ENCODE measurements at places on chromosomes 4 and X.

- no peak overlapping the region for H3K27ac ChIP-seq
- peak; percentile 2 for DNase-seq
- no peaks in the 10 kb centered on the region for H3K27me3 ChIP-seq
- H3K36me3 ChIP-seq = no peaks in the 10 kb centered on the region
- H3K4me1 ChIP-seq = no peaks in the 10 kb centered on the region
These were observed 97.5 kb downstream of the FANCB start for GRCh38 chrX:14775416-14775815.

DNA sequence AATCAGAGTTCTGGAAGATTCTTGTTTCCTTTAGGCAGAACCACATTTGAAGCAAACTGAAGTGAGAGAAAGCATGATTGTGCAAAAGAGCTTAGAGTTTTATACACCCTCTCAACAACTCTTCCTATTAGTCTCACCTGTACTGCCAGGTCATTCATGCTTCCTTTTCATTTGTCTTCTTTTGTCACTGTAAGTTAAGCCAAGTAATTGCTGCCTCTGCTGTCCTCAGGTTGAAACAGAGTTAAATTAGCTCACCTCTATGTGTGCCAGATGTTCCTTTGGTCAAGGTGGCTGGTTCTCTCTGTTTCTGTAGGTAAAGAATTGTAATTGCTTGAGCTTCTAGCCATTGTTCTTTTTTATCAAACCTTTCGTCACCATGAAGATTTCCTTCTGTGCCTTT, 41.1 kb upstream of the HPGD start:
- H3K4me3 ChIP-seq = no peak overlapping the region
- H3K4me1 ChIP-seq = no peaks in the 10 kb centered on the region
- H3K27ac ChIP-seq = no peak overlapping the region
- no peak for DNase-seq

- no peak overlapping the region for H3K27ac ChIP-seq
- H3K36me3 ChIP-seq = no peaks in the 10 kb centered on the region
- no peaks in the 10 kb centered on the region for H3K4me1 ChIP-seq
- DNase-seq = peak; percentile 94
These were observed 203.1 kb downstream of the FBXO8 start for GRCh38 chr4:174080361-174080760.

DNA sequence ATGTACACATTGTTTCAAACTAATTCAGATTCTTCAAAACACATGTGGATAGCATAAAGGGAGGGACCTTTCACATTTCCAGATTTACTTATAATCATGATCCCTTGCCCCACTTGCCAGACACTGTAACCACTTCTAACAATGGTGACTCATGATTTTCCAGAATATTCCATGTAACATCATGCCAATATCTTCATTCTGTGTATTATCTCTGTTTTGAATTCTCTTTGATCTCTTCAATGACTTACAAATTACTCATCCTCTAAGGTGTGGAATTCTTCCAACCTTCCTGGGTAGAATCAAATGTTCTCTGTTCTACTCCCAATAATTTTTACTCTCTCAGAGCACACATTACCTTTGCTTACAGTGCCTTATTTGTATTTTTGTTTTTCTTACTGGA, 517.1 kb downstream of the PCDH7 start:
- H3K27ac ChIP-seq = no peak overlapping the region
- no peaks in the 10 kb centered on the region for H3K27me3 ChIP-seq
- no peak overlapping the region for H3K4me3 ChIP-seq
- no peaks in the 10 kb centered on the region for H3K4me1 ChIP-seq
- H3K36me3 ChIP-seq = no peaks in the 10 kb centered on the region

GRCh38 chrX:74536152-74536831, 78.1 kb downstream of the RLIM start:
- DNase-seq = peak; percentile 83
- peaks cover 1% of the 10 kb centered on the region for H3K4me1 ChIP-seq
- peak overlapping the region; percentile 72 for H3K4me3 ChIP-seq
- H3K27me3 ChIP-seq = no peaks in the 10 kb centered on the region
- peak overlapping the region; percentile 73 for H3K27ac ChIP-seq

- H3K4me3 ChIP-seq = no peak overlapping the region
- peak; percentile 70 for DNase-seq
- H3K36me3 ChIP-seq = no peaks in the 10 kb centered on the region
- H3K4me1 ChIP-seq = no peaks in the 10 kb centered on the region
These were observed 193.5 kb downstream of the CFAP299 start for GRCh38 chr4:80529026-80529425.

DNA sequence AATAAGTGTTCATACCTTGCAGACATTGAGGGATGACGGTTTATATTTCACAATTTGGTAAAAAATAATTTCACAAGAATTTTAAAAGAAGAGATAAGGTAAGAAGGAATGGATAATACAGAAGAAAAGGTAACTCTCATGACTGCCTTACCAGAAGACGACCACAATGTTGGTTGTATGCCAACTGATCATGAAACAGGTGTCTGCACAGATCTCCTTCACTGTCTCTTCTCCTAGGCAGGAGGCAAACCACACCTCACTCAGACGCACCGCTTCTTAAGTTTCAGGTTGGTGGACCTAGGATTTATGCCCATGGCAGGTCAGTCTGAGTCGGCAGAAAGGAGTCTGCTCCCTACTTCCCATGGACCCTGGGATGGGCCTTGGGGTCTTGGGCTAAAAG, 177.2 kb downstream of the VSIG4 start:
- no peaks in the 10 kb centered on the region for H3K4me1 ChIP-seq
- no peak overlapping the region for H3K27ac ChIP-seq
- peaks cover 21% of the 10 kb centered on the region for H3K27me3 ChIP-seq
- no peak overlapping the region for H3K4me3 ChIP-seq
- no peak for DNase-seq
- no peaks in the 10 kb centered on the region for H3K36me3 ChIP-seq

DNA sequence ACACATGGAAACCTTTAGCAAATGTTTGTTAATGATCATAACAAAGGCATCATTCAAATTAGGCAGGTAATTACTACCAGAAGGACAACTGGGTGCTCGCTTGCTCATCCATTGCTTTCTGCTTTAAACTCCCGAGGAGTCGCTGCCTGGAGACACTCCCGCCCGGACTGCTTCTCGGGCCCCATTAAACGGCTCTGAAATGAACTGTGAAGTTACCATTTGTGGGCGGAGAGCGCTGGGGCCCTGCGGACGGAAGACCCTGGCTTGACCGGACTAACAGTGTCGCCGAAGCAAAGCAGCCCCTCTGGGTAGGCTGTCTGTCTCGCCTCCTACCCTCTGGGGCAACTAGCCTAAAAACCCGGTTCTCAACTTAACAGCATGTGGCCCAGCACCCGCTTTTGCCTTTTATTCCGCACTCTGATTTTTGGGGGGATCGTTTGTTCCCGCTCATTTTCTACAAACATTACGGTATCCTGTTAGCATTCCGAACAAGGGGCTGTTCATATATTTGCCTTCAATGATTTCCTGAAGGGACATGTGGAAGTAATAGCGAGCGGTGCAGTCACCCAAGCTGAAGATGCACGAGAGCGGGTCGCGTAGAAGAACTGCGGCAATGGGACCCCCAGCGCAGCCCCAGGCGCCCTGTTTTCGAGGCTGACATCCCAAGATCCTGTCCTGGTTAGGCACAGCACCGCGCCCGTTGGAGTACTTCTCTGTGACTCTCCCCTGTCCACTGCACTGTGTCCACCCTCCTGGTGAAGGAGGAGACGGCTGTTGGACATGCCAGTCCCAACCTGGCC, 1.6 kb upstream of the PDGFRA start:
- peaks cover 16% of the 10 kb centered on the region for H3K36me3 ChIP-seq
- no peaks in the 10 kb centered on the region for H3K27me3 ChIP-seq
- peak; percentile 88 for DNase-seq

DNA sequence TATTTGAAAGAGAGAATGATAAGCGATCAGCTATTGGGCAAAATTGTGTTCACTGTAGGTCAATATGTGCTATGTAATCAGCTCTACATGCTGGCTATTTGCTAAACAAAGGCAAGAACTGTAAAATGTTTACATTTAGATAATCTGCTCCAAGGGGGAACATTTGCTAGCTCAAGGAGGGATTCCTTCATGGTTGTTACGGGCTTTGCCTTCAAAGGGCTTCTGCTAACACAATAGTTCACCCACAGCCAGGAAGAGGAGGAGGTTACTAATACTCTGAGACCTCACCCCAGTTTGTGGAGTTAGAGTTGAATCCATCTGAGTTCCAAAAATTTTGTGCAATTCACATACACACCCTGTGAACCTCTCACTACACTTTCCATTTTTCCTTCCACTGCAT, 107.6 kb upstream of the BMP3 start:
- H3K36me3 ChIP-seq = no peaks in the 10 kb centered on the region
- H3K27me3 ChIP-seq = no peaks in the 10 kb centered on the region
- DNase-seq = no peak
- H3K27ac ChIP-seq = no peak overlapping the region
- no peaks in the 10 kb centered on the region for H3K4me1 ChIP-seq
- H3K4me3 ChIP-seq = no peak overlapping the region

- no peaks in the 10 kb centered on the region for H3K36me3 ChIP-seq
- H3K27ac ChIP-seq = no peak overlapping the region
- no peak for DNase-seq
- H3K4me3 ChIP-seq = no peak overlapping the region
- H3K4me1 ChIP-seq = no peaks in the 10 kb centered on the region
These were observed 30.3 kb downstream of the ARAP2 start for GRCh38 chr4:36213977-36214376.

DNA sequence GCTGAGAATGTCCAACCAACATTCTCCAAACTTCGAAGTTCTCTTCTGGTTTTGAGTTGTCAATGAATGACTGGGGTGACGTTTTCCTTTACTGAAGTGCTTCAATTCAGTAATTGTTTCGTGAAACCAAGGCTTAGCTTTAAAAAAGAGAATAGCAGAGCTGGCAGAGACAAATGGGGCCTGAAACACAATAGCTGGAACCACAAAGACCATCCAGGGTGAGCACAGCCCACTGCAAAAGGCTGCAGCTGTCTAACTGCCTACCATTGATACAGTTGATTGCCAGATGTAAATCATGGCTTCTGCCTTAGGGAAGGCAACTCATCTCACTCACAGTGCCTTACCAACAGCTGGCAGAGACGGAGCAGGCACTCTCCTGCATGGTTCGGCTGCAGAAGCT, 78.7 kb upstream of the ZNF518B start:
- no peak overlapping the region for H3K27ac ChIP-seq
- H3K4me1 ChIP-seq = peaks cover 2% of the 10 kb centered on the region
- no peaks in the 10 kb centered on the region for H3K36me3 ChIP-seq
- no peaks in the 10 kb centered on the region for H3K27me3 ChIP-seq

- no peaks in the 10 kb centered on the region for H3K36me3 ChIP-seq
- DNase-seq = no peak
- H3K4me1 ChIP-seq = no peaks in the 10 kb centered on the region
- H3K27me3 ChIP-seq = no peaks in the 10 kb centered on the region
- H3K4me3 ChIP-seq = no peak overlapping the region
These were observed 308.5 kb downstream of the CENPC start for GRCh38 chr4:67236788-67237187.

DNA sequence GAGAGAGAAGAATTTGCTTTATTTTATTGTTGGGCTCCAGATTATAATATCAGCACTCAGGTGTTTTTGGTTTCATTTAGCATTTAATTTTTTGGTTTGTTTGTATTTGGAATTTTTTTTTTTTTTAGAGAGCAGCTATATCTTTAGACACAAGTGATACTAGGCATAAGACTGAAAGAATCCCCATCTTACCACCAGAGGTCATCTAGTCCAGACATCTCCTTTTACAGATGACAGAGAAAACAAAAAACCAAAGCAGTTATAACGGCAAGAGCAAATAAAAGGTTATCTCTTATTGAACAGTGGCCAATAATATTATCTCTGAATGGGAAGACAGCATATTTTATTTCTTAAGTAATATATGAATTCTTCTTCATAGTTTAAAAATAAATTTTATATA, 22.8 kb downstream of the USP38 start:
- no peaks in the 10 kb centered on the region for H3K4me1 ChIP-seq
- H3K27ac ChIP-seq = no peak overlapping the region
- no peak overlapping the region for H3K4me3 ChIP-seq
- peaks cover 71% of the 10 kb centered on the region for H3K36me3 ChIP-seq

- no peak overlapping the region for H3K4me3 ChIP-seq
- peaks cover 4% of the 10 kb centered on the region for H3K4me1 ChIP-seq
- no peak overlapping the region for H3K27ac ChIP-seq
- no peaks in the 10 kb centered on the region for H3K36me3 ChIP-seq
- DNase-seq = peak; percentile 49
- H3K27me3 ChIP-seq = no peaks in the 10 kb centered on the region
These were observed 17.8 kb upstream of the ZNF827 start for GRCh38 chr4:145956288-145956890.

DNA sequence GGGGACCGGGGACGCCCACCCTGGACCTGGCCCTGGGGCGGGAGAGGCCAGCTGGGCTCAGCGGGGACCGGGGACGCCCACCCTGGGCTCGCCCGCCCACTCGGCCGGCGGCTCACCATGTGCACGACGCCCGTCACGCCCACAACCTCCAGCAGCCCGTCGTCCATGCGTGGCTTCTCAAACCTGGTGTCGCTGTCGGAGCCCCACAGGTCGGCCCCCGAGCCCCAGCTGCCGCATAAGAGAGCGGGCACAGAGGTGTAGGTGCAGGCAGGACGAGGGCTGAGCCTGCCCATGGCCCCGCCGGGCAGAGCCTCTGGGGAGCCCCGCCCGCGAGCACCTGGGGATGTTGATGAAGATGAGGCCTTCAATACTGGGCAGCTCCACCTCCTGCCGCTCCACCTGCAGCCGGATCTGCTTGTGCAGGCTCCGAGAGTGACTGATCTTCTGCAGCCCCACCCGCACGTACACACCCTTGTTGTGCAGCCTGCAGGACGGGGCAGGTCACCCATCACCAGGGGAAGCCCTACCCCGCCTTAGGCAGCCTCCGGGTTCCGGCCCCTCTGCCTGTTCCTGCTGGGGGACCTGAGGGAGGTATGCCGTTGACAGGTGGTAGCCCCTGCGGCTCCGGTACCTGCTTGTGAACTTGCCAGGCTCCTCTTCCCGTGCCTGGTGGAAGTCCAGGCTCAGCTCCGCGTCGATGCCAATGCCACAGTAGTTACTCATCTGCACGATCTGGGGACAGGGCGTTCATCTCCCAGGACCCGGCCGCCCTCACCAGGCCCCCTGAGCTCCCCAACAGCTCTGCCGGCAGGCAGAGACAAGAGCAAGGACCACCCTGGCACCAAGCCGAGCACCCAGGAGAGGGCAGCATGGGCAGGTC, 11.8 kb downstream of the DGKQ start:
- no peak for DNase-seq
- H3K4me1 ChIP-seq = peaks cover 11% of the 10 kb centered on the region
- H3K27ac ChIP-seq = no peak overlapping the region
- no peaks in the 10 kb centered on the region for H3K27me3 ChIP-seq
- H3K36me3 ChIP-seq = peaks cover 99% of the 10 kb centered on the region

DNA sequence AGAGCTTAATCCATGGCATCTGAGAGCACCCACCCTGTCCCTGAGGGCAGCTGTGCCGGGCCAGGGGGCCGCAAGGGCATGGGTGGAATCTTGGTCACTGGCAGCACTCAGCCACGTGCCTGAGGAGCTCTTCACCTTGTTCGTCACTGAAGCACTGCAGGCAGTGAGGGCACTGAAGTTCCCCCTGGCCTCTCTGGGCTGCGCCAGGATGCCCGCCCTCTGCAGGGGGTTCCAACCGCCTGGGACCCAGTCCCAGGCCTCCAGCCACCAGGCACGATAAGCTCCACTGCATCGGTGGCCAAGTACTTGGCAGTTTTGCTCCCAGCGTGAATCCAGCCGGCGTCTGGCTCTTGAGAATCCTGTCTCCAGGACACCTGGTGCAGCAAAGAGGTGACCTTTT, 96.4 kb upstream of the MED14 start:
- H3K27me3 ChIP-seq = peaks cover 39% of the 10 kb centered on the region
- H3K4me1 ChIP-seq = no peaks in the 10 kb centered on the region
- DNase-seq = no peak
- no peaks in the 10 kb centered on the region for H3K36me3 ChIP-seq

Measured in mesenchymal stem cell (in vitro differentiated cells and primary cell).